Stimulated activated CD8-positive, alpha-beta memory T cell treated with anti-CD3 and anti-CD28 coated beads, Interleukin-7, amount 100 ng/mL, for 1 hour (primary cell): ENCODE measurements at places on chromosomes 4 and X.

DNA sequence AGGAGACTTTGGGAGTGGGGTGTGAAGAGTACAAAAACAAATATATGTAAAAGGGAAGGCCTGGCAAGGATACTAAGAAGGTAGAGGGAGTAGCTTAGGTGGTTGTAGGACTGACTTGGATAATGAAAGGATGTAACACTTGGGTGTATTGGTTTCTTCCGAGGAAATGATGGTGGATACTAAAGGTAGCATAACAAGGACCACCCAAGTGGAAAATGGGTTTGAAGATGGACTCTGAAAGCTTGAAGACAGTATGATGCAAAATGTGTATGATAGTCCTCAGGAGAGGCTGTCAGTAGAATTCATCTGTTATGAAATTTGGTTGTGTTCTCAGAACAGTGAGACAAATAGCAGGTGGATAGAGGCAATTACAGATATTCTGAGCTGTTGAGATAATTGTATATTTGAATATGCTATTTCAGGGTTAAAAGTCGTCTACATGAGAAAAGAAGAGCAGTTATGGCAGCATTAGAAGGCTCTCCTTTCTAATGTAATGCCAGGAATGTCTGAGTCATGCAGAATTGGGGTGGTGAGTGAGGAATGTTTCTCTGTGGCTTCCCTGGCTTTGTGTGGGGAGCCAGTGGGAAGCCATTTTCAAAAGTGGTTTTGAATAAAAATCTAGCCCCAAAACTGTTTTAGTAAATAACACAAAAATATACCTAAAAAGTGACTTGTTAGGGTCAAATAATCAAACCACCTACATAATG, 75.6 kb downstream of the FHIP1A start:
- no peak for DNase-seq

GRCh38 chr4:184408684-184409081, 65.7 kb downstream of the IRF2 start:
- DNase-seq, result no peak

DNA sequence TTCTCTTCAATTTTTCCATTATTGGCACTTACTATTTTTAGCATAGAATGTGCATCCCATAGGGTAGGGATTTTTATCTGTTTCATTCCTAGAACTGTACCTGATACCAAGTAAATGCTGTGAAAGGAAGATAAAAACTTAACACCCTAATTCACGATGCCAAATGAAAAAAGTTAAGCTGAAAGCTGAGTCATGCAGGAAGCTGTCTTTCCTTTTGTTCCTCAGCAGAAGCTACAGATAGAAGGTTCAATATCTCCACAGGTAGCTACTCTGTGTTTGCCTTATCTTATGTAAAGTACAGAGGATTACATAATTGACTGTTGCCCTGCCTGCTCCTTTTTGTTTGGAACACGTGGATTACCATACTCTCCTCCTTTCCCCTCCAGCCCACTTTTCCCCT, 77.0 kb downstream of the LRP2BP start:
- no peak for DNase-seq

DNA sequence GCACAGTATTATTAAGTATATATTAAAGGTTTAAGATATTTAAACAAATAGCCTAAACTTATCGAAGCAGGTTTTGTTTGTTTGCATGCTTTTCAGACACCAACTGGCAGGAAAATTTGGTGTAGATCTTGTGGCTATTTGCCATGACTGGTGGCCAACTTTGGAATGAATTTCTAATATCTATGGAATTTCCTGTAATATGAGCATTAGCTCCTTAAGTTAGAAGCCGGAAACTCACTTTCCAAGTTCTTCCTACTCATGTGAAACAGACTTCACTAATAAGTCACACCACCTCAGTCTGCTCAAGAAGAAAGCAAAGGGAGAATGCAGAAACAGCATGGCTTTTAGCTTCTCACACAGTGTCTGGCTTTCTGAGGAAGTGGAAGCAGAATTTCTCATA, 563.9 kb downstream of the GRXCR1 start:
- DNase-seq, result no peak

GRCh38 chr4:60134099-60134498, 1066.0 kb upstream of the ADGRL3 start:
- DNase-seq, result no peak

DNA sequence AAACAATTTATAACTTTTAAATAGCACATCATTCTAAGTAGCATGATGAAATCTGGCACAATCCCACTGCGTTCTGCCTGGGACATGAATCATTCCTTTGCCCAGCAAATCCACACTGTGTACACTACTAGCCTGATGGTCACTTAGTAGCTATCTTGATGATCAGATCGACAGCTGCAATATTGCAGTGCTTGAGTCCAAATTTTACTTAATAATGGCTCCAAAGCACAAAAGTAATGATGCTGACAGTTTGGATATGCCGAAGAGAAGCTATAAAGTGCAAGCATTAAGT, 86.6 kb upstream of the NPNT start:
- no peak for DNase-seq

DNA sequence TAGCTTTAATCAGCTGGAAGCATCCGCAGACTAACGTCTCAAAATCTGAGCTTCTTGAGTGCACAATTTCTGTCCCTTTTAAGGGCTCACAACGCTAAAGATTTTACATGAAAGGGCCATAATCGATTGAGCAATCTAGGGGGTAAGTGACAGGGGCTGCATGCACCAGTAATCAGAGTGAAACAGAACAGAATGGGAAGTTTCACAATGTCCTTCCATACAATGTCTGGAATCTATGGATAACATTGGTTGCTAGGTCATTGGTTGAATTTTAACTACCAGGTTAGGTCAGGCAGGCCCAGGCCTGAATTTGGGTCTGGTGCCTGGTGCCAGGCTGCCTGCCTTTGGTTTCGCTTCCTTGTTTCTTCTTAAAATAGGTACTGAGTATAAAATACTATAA, 42.0 kb upstream of the MTMR8 start:
- DNase-seq, result no peak

GRCh38 chrX:53471346-53471745, 37.2 kb upstream of the HSD17B10 start:
- no peak for DNase-seq

DNA sequence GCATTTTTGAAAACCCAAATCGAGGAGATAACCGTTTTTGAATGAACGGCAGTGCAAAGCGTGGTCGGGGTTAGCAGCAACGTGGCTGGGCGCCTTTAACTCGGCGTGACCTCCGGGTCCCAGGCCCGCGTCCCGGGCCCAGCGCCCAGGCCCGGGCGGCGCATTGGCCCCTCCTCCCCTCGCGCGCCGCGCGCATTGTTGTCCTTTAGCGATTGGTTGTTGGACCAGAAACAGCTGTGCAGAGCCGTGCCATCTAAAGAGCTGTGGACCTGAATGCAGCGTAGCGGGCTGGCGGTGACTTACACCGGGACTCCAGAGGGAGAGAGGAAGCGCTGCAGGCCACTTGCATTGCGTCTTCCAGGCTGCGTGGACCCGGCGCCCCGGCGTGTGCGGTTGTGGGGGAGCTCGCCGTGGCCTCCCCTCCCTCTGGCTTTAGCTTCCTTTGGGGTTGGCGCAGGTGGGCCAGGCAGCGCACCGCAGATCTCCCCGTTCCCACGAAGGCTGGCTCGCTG, at the start of gene STOX2:
TSS of gene STOX2 (plus strand) at position 227 of the 512 bp plus-strand sequence. CDS start 1,484 bp downstream, outside the sequence.
- no peak for DNase-seq

DNA sequence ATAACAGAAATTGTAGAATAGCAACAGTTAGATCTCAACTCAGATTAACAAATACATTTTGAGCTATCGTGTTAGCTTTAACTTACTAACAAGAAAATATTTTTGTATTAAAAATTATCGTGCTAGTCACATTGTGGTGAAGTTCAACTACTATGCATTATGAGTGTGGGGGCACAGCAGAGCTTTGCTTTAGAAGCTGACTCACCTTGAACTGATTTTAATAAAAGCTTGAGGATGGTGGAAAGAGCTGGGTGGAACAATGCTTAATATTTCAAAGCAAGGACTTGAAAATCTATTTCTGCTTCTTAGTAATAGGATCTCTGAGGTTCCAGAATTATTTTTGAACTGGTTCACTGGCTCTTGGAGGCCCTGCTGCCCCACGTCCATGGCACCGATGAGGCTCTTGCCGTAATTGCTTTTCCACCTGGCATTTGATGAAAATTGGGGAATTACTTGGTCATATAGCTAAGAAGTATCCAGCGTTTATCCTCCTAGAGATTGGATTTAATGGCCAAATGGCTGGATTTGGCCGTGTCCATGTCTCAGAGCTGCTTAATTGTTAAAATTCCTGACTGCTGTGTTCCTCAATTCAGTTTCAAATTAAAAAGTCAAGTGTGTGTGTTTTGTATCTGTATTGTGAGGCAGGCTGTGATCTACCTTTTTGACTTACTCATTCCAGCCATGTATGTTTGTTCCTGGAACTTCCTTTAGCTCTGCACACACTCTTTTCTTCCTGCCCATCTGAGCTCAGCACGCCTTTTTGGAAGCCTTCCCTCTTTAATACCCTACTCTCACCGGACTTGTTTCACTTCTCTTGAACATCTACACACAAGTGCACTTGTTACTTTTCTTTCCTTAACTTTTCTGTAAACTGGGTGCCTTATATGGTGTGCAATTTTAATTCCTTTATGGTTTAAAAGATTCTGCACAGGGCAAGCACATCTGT, 66.6 kb upstream of the LIMCH1 start:
- DNase-seq, result no peak

DNA sequence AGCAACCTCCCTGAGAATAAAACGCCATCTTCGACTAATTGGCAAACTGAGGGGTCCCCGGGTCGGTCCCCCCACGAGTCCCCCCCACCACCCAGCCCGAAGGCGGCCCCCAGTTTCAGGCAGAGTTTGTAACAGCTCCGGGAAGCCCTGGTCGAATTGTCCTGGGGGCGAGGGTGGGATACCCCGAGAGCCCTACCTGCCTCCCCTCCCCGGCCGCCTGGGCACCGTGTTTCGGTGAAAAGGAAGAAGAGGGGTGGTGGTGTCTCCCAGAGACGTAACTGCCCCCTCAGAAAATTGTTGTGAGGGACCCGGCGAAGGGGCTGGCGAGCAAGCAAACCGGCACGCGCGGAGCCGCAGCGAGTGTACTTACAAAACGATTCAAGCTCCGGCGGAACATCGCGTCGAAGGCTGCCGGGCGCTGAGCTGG, 1.2 kb downstream of the ATP11C start:
- no peak for DNase-seq

GRCh38 chr4:168881781-168882420, 128.2 kb downstream of the CBR4 start:
- no peak for DNase-seq

DNA sequence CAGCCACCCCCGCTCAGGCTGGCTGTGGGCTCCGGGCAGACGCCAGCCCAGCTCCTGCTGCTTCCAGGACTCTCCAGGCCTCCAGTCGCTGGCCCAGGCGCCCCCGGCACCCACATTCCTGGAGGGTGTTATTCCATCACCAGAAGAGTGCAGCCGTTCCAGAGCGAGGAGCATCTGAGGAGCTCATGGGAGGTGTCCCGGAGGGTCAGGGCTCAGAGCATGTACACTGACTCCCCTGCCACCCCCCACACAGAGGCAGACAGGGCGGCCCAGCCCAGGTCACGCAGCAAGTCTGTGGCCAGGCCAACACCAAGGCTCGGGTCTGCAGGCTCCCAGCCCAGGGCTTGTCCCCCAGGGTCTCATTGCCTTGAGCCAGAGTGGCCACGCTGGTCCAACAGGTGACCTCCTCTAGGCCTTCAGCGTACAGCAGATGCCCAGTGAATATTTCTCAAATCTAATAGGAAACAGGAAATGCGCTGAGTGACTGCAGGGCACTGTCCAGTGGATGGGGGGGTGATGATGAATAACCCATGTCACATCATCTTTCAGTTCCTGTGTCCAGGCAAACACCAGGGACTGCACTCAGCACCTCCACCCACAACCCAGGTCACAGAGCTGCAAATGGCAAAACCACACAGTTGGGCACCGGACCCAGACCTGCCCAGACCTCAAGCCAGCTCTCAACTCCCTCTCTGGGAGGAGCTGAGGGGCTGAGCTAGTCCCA, 37.2 kb downstream of the ABLIM2 start:
- no peak for DNase-seq

DNA sequence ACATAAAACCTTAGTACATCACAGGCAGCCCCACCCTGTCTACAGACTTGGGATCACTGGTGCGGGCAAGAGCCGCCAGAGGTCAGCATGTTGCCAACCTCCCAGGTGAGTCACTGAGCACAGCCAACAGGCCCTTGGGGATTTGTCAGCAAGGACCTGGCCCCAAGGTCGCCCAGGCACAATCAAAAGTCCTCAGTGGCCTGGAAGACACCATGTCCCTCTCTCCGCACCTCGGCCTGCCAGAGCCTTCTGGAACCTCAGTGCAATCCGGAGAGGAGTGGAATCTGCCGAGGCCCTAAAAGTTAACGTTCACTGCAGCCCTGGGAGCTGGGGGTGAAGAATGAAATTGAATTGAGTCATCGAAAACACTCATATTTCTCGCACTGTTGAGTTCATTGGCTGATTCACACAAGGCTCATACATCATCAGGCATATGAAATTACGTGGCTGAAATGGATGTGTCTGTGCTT, 74.3 kb downstream of the WFS1 start:
- DNase-seq, result no peak

DNA sequence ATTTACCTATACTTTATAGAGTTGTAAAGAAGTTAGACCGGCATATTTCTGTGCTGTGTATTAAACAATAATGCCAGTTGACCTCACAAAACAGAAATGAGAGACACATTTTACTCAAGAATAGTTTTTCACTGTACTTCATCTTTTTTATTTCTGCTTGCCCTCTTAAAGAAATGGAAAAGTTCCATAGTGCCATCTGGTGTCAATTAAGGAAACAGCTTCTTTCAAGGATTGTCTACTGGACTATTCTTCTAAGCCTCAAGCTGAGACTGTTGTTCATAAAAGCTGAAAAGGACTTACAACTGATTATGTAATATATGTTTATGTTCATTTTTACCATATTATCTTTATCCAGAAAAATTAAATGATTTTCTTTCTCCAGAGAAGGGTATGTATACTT, 1523.7 kb downstream of the ARAP2 start:
- DNase-seq, result no peak

DNA sequence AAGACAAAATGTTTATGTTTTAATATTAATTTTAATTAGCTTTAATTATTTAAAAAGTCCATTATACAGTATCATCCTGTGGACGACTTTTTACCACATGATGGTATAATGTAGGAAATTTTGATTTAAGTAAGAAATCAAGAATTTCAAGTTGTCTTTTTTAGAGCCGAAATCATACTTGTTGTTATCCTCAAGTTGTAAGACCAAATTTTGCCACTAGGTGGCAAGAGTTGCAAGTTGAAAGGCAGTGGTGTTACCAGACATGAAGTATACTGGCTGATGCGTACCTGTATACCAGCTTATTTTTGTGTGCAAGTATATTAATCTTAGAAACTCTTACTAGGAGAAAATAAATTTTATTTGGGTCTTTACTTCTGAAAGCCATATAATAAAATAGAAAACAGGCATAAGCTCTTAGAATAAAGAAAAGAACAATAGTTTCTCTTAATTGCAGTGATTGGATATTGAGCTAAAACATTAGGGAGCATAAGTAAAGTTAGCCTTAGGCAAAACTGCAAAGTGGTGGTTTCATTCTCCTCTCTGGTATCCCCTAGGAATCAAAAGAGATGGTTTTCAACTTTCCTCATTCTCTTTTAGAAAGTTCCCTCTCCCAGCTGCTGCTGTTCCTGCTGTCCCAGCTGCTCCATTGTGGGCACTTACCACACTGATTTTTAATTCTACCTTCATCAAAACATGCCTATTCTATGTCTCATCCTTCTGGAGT, 118.0 kb upstream of the WDFY3 start:
- DNase-seq, result no peak
